ACHN (cell line): ENCODE measurements at places on chromosomes 12 and 14.

GRCh38 chr14:89955022-89955744 is 544 bp upstream of the TDP1 start:
- DNase-seq = no peak

- DNase-seq = no peak
Observed at GRCh38 chr12:7787574-7788293, 1.5 kb upstream of the NANOG start.

- no peak for DNase-seq
Observed at GRCh38 chr12:2323532-2324255, 270.9 kb downstream of the CACNA1C start.

DNA sequence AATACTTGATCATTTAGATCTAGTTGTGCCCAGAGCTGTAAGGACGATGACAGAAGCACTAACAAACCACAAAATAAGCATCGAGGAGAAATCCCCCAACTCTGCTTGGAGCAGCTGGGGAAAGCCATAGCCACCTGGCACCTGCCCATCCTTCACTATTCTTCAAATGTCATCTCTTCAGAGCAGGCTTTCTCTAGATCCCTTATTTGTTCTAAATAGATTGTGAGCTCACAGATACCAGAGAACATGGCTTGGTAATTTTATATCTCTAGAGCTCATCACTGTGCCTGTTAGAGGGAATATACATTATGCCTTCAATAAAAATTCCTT is 50.9 kb downstream of the GRIP1 start:
- no peak for DNase-seq

DNA sequence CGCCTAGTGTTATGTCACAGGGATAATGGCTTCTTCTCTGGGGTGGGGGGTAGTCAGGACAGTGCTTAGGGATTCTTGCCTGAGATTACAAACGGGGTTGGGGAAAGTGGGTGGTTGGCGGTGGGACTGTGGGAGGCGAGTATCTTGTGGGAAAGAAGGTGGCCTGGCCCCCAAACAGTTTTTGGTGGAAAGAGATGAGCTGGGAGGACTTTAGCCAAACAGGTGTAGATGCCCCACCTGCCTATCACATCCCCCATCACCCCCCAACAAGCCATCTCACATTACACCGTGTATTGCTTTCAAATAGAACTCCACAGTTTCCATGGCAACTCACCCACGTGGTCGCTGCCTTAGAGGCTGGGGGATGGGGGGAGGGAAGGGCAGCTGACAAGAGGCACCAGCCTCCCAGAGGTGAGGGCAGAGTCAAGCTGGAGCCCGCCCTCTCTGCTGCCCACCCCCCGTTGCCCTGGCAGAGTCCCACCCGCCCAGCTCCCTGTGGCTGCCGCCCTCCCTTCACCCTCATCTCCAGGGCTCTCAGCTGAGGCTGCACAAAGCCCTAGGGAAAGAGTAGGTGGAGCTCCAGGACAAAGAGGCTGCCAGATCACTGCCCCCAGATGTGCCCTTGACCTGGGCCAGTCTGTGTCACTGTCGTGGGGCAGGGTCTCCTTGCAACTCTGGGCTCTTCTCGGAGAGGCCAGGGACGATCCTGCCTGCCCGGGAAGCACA is 98.3 kb downstream of the LRRC74A start:
- DNase-seq = no peak

DNA sequence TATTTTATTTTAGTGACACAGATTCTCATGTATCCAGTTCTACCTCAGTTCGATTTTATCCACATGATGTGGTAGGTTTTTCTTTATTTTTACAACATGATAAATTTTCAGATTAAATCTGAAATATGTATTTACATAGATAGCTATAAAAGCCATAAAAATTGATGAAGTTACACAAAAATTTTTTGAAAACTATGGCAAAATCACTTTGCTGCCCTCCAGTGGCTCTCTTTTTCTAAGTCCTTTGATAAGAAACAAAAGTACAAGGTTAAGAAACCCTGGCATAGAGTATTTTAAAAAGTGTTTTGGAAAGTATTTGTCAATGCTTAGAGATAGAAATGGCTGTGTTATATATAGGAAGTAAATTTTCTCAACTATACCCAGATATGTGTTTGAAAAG is 104.2 kb downstream of the PCNX1 start:
- no peak for DNase-seq

DNA sequence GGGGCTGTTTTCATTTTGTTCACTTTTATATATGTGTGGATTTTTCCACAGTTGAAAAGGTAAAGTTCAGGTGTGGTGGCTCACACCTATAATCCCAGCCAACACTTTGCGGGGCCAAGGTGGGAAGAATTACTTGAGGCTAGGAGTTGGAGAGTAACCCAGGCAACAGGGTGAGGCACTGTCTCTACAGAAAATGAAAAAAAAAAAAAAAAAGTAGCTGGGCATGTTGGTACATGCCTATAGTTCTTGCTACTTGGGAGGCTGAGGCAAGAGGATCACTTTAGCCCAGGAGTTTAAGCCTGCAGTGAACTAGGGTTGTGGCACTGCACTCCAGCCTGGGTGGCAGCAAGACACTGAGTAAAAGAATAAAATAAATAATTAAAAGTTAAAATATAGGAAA is 326.5 kb downstream of the NAV3 start:
- DNase-seq = peak; percentile 35

- DNase-seq = peak; percentile 33
Observed at GRCh38 chr14:68978172-68978911, 760 bp downstream of the ACTN1 start.

DNA sequence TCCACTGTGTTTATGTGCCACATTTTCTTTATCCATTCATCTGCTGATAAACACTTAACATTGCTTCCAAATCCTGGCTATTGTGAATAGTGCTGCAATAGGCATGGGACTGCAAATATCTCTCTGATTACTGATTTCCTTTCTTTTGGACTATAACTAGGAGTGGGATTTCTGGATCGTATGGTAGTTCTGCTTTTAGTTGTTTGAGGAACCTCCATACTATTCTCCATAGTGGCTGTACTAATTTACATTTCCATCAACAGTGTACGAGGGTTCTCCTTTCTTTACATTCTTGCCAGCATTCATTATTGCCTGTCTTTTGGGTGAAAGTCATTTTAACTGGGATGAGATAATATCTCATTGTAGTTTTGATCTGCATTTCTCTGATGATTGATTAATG is 47.6 kb downstream of the TAOK3 start:
- DNase-seq = no peak

DNA sequence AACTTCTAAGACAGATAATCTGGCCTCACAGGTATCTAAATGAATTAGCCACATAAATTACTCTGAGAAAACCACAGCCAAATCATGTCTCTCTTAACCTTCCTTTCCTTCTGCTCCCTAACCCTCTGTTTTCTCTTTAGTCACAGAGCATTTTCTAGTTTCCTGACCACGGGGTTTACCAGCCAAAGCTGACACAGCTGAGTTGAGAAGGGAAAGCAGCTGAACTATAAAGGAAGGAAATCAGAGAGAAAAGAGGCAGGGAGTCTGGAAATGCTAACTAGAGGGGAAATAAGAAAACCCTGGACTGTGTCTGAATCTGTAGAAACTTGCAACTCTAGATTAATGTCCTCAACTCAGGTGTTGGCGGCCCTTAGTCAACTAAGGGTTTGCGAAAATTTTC is 24.4 kb downstream of the ANKS1B start:
- peak; percentile 29 for DNase-seq

DNA sequence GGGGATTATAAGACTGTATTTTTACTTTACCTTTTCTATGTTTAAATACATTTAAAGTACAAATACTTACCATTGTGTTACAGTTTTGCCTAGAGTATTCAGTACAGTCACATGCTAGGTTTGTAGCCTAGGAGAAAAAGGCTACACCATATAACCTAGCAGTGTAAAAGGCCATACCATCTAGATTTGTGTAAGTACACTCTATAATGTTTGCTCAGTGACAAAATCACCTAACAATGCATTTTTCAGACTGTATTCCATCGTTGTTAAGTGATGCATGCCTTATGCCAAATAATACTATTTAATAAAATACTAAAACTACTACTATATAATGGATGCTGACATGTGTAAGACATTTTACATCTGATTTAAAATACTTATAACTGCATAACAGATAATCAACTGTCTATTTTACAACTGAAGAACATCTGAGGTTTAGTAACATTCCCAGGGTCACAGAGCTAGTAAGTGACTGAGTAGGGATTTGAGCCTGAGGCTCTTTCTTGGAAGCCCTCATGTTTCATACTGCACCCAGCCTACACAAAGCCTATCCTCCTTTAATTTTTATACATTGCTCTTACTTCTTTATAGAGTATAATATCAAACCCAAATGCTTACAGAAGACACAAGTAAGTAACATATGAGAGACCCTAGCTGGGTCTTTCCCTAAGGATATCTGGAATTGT is 296.8 kb downstream of the SYT1 start:
- no peak for DNase-seq

GRCh38 chr12:53201177-53201541 is 5.9 kb downstream of the ITGB7 start:
- peak; percentile 43 for DNase-seq

DNA sequence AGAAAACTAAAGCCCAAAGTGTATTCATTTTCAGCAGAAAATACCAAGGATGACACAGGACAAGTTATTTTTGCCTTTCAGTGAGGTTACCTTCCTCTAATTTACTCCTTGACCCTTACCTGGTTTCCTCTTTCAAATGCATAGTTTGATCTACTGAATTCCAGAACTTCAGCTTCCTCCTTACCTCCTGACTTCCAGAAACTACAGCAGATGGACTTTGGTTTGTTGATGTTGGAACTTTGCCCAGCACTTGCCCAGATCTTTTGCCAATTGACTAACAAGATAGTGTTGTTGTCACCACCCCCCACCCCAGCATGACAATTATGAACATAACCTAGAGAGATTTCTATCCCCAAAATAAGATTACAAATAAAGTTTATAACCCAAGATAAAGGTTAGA is 63.2 kb downstream of the NAV3 start:
- DNase-seq = peak; percentile 17

DNA sequence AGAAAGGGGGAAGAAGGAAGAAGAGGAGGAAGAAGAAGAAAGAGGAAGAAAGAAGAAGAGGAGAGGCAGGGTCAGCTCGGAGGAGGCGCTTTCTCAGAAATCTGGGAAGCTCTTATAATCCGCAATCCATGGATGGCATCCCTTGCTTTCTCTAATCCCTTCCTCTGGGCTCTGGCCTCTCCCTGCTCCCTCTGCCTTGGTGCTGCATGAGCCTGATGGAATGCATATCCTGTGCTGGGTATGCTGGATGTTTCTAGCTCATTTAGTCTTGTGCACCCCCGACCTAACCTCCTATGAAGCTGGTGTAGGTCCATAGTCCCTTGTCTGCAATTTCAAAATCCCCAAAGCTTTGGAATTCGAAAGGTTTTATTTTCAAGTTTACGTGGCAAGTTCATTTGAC is 94.2 kb upstream of the MYL2 start:
- DNase-seq = no peak

DNA sequence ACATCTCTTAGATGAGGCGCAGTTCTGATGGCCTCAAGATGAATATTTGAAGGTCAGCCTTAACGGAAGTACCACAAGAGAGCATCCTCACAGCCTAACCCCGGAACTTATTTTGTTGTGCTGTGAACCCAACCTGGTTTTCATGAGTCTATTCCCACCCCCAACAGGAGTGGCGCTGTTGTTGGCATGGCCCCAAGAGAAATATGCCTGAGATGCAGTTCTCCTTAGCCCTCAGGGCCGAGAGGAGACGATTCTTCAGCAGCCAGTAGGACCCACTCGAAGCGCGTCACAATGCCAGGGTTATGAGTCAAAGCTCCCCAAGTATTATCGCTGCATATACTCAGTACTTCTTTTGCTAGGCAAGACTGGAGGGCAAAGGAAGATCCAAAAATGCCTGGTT is 24.5 kb upstream of the BCL11B start:
- DNase-seq = no peak

- DNase-seq = peak; percentile 58
Observed at GRCh38 chr14:33914676-33915516, 36.0 kb downstream of the EGLN3 start.

DNA sequence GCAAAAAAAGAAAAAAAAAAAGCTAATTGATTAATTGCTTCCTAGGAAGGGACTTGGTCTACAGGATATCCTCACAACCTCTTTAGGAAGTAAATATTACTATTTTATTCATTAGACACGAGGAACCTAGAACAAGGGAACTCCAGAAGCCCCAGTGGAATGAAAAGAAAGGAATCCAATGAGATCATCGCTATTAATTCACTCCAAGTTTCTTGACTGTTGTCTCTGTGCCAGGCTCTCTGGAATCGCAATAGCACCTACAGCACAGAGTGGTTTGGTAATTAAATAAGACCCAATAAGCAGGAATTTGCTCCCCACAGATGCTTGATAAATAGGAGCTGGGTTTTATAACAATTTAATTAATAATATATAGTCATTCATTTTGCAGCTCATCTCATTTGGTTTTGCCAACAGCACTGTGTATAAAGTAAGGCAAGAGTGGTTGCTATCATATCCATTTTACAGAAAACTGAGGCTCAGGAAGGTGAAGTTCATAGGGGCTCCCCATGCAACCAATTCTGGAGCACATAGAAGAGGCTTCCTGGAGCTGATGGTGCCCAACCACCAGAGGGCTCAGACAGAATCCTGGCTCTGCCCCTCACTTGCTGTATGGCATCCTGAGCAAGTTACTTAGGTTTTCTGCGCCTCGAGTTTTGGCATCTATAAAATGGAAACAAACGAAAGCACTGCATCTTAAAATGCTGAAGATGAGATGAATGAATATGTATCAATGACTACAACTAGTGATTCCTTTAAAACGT is 420.2 kb downstream of the MED13L start:
- no peak for DNase-seq

DNA sequence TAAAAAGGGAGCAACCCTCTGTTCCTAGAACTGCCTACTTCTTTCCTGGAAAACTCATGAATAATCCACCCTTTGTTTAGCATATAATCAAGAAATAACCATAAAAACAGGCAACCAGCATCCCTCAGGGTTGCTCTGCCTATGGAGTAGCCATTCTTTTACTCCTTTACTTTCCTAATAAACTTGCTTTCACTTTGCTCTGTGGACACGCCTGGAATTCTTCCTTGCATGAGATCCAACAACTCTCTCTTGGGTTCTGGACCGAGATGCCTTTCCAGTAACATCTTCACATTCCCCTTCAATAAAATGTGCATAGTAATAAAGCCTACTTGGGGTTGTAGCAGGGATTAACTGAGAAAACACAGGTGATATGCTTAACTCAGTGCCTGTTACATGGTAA is 286.4 kb upstream of the AMIGO2 start:
- no peak for DNase-seq

DNA sequence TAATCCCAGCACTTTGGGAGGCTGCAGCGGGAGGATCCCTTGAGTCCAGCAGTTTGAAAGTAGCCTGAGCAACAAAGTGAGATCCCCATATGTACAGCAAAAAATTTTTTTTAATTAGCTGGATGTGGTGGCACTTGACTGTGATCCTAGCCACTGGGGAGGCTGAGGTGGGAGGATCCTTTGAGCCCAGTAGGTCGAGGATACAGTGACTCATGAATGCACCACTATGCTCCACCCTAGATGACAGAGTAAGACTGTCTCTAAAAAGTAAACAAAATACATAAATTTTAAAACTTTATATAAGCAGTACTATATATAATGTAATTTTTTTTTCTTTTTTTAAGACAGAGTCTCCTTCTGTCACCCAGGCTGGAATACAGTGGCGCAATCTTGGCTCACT is 115.4 kb downstream of the ESR2 start:
- no peak for DNase-seq
